Endothelial cell (in vitro differentiated cells): ENCODE measurements at places on chromosomes 6 and 20. TPM values are rescaled to one million over a fixed set of nuclear protein-coding genes. Genes with fewer than 3 reads are reported as not detected.

DNA sequence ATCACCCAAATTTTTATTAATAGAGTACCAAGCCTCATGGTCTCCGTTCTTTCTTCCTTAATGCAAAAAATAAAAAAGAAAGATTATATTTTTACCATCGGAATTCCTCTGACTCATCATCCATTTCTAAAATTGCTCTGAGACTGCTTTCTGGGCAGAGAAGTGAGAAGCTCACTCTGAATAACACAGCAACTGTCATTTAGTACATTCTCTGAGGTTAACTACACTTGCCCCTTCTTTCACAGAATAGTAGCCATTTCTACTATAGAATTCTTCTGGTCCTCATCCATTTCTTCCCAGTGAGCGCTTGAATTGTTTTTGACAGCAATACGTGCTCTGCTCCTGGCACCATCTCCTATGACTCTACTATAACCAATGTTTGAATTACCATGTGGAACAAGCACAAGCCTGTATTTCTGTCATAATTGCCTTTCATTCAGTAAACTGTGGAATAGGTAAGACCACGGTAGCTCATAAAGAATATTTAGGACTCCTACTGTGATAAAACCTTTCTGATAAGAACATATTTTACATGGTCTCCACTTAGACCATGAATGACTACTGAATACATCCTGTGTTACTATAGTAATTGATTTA lies 435.5 kb upstream of the NRSN1 start:
- DNase-seq, result no peak

GRCh38 chr20:16930656-16931055 lies 182.5 kb downstream of the OTOR start:
- DNase-seq, result no peak

GRCh38 chr20:9686866-9687265 lies 152.0 kb downstream of the PAK5 start:
- DNase-seq, result no peak

Gene SRMS
- total RNA-seq, result not detected

- DNase-seq, result no peak
Observed at GRCh38 chr20:49983123-49983847, 505 bp downstream of the SNAI1 start.

DNA sequence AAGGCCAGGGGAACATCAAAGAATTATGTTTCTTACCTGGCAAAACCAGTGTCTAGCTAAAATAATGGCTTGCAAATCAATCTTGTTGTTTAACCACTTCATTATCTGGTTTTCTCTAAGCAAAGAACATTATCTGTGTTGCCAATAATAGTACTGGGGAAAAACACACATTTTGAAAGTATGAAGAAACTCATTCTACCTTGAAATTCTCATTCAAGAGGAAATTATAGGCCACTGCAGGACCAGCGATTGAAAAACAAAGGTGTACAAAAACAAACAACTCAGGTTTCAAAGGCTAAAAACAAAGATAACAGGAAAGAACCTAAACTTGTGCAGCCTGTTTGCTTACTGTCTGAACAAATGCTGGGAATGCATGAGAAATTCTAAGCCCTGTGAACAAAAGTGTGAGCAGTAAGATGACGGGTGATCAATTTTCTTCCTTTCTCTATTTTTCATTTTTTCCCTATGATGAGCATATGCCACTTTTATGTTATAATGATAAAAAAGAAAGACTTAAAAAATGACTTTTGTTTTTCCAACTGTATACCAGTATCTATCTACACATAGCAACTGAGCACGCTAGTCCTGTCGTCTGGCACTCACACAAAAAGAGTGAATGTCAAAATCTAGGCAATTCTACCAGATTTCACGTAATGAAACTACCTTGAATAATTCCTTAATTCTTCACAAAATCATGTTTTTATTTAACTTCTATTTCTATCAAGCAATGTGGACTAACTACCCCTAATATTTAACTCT lies 117.9 kb downstream of the SGK1 start:
- DNase-seq, result no peak

Gene RIPOR2
- 1.1 TPM for total RNA-seq

- DNase-seq, result no peak
Observed at GRCh38 chr6:85865420-85866369, 223.0 kb upstream of the SYNCRIP start.

DNA sequence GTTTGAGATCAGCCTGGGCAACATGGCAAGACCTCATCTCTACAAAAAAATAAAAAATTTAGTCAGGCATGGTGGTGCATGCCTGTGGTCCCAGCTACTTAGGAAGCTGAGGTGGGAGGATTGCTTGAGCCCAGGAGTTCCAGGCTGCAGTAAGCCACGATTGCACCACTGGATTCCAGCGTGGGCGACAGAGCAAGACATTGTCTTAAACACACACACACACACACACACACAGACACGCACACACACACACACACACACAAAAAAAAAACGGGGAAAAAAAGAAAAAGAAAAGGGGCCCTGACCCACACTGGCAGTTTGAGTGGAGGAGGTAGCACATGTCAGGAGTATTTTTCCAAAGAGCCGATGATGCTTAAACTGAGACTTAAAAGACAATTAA lies 122.2 kb downstream of the AFG1L start:
- DNase-seq, result no peak

DNA sequence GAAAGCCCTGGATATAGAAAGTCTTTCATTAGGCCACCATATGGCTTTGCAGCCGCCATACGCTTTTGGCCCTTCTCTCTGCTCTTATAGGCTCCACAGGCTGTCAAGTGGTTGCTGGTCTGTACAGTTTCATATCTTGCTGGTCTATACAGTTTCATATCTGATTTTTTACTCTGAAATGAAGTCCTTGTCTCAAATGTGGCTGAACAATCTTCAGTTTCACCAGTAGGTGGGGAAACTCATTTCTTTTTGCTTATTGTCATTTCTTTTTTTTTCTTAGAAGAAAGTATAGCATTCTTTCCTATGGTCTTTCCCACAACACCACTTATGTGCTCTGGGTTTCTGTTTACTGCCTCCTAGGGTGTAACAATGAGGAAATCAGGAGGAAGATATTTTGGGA lies 771.4 kb upstream of the MMS22L start:
- no peak for DNase-seq

Gene ENPP4
- total RNA-seq, result 6.1 TPM

Gene SLC32A1
- 3.4 TPM for total RNA-seq

- no peak for DNase-seq
Observed at GRCh38 chr6:127439718-127440117, 19.5 kb downstream of the KIAA0408 start.

DNA sequence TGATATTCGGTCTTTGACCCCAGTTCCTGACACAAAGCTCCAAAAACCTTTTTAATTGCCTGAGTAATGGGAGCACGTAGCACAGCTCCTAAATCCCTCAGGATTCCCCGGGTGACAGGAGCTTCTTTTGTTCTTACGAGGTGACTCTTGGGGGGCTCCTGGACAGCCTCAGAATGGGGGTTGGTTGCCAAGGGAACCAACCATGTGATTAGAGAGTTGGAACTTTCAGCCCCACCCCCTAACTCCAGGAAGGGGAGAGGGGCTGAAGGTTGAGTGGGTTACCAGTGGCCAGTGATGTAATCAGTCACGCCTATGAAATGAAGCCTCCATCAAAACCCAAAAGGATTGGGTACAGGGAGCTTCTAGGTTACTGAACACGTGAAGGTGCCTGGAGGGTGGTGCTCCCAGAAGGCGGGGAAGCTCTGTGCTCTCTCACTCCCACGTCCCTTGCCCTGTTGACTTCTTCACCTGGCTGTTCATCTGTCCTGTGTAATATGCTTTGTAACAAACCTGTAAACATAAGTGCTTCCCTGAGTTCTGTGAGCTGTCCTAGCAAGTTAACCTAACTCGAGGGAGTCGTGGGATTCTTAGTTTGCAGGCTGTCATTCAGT lies 89.5 kb downstream of the CHMP4B start:
- no peak for DNase-seq

GRCh38 chr6:109079981-109080380 lies 14.7 kb downstream of the SESN1 start:
- DNase-seq, result no peak

GRCh38 chr6:113147544-113147943 lies 709.6 kb upstream of the MARCKS start:
- DNase-seq, result no peak

Gene ADAM33
- 0.23 TPM for total RNA-seq

GRCh38 chr20:20525756-20526155 lies 157.9 kb downstream of the INSM1 start:
- DNase-seq, result no peak

DNA sequence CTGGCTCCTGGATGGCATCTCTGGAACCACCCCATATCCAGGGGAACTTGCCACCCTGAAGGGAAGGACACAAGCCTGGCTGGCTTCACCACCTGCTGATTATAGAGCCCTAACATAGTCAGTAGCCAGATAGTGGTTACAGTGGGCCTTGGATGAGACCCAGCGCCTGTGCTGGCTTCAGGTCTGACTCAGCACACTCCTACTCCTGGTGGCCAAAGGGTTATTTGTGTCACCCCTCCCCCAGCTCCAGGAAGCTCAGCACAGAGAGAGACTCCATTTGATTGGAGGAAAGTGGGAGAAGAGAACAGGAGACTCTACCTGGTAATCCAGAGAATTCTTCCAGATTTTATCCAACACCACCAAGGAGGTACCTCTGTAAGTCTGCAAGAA lies 12.8 kb downstream of the SNX14 start:
- no peak for DNase-seq

GRCh38 chr6:92582211-92582610 lies 837.1 kb downstream of the EPHA7 start:
- no peak for DNase-seq

- DNase-seq, result no peak
Observed at GRCh38 chr20:9103955-9104354, 35.1 kb downstream of the PLCB4 start.

DNA sequence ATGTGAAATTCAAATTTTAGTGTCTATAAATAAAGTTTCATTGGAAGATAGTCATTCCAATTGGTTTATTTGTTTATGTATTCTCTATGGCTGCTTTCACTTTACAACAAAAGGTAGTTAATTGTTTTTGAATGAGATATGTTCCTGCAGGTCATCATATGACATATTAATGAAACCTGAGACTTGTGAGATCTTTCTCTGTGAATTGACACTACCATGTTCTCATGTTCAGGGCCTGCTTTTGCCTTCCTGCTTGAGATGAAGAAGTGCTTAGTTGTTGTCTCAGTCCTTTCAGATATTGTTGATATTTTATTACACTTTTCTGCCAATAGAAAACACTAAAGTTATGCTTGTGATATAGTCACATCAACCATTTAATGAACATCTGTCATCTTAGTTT lies 132.5 kb downstream of the UTRN start:
- DNase-seq, result no peak

GRCh38 chr6:54072635-54073313 lies 38.5 kb upstream of the MLIP start:
- no peak for DNase-seq

GRCh38 chr20:58610811-58611210 lies 40.3 kb upstream of the STX16 start:
- no peak for DNase-seq

DNA sequence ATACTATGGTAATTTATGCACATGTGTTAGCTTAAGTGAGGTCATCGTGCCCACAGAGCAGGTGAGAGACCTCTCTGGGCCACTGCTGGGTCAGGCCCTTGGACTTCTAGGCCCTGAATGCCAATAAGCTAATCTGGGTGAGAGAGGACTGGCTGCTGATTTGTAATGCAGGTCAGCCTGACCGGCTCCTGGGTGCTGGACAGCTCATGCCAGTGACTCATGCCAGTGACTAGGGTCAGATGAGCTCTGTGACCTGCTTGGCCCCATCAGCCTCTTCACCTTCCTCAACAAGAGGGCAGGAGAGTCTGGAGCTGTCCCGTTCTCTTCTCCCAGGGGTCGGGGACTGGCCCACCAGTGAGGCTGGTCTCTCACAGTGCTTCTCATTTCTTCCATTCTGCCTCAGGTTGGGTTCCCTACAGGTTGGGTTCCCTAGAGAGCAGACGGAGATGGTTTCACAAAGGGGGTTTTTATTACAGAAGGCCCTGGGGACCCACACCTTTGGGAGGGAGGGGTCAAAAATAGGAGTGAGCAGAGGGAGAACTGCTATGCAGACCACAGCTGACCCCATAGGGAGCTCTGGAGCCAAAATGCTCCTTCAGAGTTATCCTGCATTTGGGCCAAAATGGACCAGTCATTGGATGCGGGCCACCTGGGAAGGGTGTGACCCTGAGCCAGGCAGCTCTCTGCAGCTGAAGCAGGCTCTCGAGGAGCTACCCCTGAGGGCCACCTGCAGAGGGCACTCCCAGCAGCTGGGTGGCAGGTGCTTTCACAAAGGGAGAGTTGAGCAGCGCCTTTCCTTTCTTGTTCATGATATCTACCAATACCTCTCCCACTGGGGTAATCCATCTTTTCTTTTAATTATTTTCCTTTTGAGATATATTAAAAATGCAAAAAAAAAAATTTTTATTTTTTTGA lies 2.2 kb upstream of the OXT start:
- DNase-seq, result no peak

Gene KHDC3L
- not detected for total RNA-seq

Gene PAK1IP1
- 12.8 TPM for total RNA-seq

DNA sequence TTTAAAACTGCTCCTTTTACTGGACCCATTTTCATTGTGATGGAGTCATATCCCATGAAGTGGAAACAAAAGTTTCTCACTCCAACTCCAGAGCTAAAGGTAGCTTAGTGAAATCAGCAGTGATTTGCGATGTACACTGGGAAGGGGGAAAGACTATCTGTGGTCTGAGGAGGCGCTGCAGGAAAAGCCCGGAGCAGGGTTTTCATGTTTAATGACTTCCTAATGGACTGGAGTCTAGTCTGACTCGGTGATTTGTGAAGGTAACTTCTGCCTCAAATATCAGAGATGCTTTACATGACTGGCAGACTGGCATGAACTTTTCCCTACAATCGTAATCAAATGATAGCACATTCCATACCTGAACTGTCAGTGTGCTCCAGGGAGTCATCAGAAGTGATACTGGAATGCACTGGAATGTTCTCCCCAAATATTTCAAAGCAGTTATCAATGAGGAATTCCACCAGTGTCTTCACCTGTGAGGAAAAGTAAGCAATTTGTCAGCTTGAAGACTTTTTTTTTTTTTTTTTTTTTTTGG lies 7.0 kb downstream of the TAGAP start:
- no peak for DNase-seq

GRCh38 chr6:154847318-154847717 lies 114.1 kb downstream of the SCAF8 start:
- no peak for DNase-seq

DNA sequence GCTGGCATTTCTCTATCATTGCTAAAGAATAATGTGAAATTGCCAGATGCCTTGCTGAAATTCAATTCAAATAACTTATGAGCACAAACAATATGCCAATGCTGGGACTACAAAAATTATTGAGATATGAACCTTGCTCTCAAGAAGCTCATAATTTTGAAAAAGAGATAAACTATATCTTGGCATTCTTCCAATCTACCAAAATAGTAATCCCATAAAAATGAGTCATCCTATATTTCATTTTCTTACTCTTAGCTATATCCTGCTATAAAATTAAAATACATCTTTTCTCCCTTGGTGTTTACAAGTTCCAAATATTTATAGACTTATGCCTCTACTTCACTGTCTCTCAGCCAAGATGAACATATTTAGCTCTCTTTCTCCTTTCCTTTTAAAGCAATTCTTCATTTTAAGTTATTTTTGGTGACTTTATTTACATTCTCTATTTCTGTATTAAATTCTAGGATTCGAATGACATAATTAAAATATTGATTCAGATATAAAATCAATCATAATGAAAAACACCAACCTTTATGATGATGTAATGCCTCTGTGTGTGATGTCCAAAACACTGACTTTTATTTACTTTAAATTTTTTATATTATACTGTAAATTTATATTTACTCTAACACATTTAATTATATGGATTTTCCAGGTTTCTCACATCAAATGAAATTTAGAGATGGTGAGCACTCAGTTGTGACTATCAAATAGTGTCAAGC lies 152.6 kb downstream of the CDK19 start:
- no peak for DNase-seq

- DNase-seq, result no peak
Observed at GRCh38 chr6:150302520-150303176, 66.2 kb upstream of the IYD start.
